SIG-M5 (cell line): ENCODE measurements at places on chromosomes 2 and 18.

GRCh38 chr18:55779691-55780585 lies 191.9 kb upstream of the TCF4 start:
- DNase-seq, result no peak

GRCh38 chr18:23963443-23964165 lies 51.0 kb upstream of the TTC39C start:
- DNase-seq, result no peak

DNA sequence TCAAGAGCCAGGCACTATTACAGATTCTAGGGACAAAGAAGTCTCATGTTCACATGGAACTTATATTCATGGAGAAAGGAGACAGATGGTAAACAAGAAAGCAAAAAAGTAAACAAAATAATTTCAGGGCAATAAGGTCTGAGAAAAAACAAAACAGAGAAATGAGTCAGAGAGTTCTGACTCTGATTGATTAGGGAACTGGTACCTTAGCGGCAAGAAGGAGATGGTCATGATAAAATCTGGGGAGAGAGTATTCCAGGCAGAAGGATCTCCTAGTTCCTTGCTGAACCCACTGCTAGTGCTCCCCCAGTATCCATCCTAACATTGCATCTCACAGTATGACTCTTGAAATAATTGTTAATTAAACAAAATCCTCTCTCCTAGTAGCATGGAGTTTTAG lies 161.8 kb upstream of the KLF7 start:
- no peak for DNase-seq

- no peak for DNase-seq
Observed at GRCh38 chr2:128541448-128541847, 222.8 kb upstream of the HS6ST1 start.

DNA sequence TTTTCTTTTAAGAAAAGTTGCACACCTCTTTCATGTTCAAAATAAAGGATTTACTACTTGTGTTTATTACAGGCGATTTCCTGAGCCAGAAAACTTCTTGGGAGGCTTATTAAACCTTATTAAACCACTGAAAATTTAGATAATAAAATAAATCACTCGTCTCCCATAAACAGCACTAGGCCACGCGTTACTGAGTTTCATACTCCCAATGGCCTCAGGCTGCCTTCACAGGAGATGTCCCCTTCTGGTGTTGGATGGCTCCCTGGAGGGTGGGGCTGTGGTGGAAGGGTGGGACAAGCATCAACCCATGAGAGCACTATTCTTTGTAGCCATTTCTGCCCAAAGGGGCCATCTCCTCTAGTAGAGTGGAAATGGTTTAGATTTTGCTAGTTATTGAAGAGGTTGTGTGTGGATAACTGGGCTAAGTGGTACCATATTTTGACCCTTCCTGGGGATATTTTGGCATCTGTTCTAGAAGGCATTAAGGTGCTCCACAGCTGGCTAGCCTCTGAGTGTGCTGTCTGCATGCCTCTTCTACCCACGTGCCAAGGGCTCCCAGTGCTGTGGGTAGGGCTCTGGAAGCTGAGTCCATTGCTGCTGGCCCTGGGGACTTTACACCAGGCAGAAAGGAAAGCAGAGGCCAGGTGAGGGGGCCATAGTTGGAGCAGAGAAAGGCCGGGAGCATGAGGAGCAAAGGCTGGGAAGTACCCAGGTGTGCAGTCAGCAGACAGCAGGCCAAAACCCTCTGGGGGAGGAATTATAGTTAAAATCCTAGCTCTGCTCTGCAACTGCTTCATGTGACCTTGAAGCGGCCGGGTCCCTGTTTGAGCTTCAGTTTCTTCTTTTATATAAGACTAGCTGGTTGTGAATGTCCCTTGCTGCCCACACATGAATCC lies 121.7 kb upstream of the SMAD2 start:
- no peak for DNase-seq

- no peak for DNase-seq
Observed at GRCh38 chr2:238370823-238371372, 50.6 kb downstream of the TRAF3IP1 start.

DNA sequence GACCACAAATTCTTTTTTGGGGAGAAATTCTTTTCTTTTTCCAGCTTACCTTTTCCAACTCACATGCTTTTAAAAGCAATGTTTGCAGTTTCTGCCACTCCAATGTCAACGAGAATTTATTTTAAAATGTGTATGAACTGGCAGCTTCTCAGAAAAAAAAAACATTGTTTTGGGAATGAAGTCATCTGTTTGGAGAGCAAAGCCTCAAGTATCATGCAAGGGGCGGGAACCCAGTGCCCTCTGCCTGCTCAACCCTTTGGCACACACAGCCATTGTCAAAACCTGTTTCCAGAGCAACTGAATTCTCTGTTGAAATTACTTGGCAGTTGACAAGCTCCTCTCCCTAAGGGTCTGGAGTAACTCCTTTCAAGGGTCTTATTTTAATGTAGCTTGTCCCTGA lies 128.5 kb downstream of the QPCT start:
- DNase-seq, result no peak

- DNase-seq, result no peak
Observed at GRCh38 chr2:178298785-178299212, 104.5 kb downstream of the OSBPL6 start.

DNA sequence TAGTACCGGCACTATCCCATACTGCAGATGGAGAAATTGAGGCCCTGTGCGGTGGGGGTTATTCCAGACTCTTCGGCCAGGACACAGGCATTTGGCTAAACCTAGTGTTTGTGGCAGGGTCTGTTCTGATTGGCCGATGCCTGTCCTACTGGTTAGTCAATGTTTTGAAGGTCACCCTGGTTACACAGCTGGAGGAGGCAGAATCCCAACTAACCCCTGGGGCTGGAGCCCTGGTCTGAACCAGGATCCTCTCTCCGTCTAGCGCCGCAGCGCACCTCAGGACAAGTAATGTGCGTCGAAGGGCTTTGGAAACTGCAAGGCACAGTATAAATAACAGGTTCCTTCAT lies 19.4 kb downstream of the TEX44 start:
- no peak for DNase-seq

DNA sequence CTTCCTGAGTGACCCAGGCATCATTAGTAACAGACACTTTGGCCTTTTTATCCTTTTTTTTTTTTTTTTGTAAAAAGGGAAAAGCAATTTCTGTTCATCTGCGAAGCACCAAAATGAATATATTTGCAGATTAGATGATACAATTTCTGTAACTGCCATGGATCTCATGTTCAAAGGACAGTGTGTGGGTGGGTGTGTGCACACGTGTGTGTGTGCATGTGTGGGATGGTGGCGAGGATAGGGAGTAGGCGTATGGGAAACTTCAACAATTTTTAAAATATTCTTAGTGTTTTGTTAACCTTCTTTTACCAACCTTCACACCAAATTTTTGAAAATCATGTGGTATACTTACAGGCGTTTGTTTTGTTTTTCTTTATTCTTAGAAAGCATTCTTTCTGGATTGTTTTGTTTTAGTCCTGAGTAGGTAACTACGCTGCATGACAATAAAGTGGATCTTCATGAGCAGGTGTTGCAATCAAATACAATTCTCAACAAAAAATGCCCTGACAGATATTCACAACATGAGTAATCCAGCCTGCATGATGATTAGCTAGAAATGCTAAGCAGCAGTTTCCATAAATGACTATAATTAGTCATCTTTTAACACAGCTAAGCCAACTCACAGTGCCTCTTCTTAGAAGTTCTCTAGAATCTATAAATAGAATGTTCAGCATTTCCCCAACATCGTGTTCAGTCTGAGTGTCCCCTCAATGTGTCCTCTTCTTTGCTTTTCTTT lies 53.5 kb upstream of the RMDN2 start:
- DNase-seq, result peak; percentile 66

DNA sequence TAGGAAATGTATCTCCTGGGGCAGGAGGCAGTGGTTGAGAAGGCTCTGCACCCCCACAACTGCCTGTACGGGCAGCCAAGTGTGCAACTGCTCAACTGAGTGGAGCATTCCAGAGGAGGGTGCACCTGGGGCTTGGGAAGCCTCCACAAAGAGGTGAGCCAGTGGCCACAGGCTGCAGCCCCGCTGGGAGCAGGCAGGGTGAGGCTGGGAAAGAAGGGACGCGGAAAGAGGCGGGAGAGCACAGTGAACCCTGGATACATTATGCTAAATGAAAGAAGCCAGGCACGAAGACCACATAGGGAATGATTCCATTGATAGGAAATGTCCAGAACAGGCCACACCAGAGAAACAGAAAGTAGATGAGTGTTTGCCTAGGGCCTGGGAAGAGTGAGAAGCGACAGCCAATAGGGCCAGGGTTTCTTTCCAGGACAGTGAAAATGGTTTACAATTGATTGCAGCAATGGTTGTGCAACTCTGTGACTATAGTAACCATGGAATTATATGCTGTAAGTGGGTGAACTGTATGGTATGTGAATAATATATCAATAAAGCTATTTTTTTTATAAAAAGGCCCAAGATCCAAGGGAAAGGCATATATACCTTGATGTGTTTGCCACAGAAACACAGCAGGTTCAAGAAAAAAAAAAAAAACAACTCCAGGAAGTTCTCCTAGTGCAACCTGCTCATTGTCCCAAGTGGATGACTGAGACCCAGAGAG lies 82.4 kb downstream of the DDX1 start:
- DNase-seq, result no peak

GRCh38 chr2:45836316-45836715 lies 184.8 kb downstream of the PRKCE start:
- DNase-seq, result no peak

GRCh38 chr18:44681076-44681970 lies 635 bp downstream of the SETBP1 start:
- no peak for DNase-seq

DNA sequence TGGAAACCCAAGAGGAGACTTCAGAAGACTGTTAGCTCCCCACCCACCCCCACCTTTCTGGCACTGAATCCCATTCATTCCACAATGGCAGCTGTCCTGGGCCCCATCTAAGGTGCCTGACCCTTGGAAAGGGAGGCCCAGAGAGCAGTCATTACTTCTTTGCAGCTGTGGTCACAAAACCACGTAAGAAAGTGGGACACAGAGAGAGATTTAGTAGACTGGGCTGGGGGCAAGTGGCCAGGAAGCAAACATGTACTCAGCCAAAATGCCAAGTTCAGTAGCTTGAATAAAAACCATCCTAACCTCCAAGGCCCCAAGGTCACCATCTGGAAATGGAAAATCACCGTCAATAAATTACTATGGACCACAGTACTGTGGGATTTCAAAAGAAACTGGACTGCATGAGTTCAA lies 381.4 kb downstream of the TNS1 start:
- DNase-seq, result no peak

- DNase-seq, result no peak
Observed at GRCh38 chr18:31577195-31577594, 14.5 kb upstream of the TTR start.

- no peak for DNase-seq
Observed at GRCh38 chr18:13163167-13163927, 55.2 kb upstream of the LDLRAD4 start.

DNA sequence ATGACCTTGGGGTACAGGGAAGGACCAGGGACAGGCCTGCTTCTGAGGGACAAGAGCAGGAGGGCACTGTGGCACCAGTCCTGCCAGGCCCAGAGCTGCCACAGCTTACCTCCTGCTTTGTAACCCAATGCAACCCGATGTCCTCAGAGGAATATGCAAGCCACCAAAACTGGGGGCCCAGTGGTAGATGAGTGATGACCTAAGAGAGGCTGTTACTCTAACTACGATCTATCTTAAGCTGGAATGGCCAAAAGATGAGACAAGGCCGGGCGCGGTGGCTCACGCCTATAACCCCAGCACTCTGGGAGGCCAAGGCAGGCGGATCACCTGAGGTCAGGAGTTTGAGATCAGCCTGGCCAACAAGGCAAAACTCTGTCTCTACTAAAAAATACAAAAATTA lies 12.8 kb downstream of the CYB5A start:
- no peak for DNase-seq

DNA sequence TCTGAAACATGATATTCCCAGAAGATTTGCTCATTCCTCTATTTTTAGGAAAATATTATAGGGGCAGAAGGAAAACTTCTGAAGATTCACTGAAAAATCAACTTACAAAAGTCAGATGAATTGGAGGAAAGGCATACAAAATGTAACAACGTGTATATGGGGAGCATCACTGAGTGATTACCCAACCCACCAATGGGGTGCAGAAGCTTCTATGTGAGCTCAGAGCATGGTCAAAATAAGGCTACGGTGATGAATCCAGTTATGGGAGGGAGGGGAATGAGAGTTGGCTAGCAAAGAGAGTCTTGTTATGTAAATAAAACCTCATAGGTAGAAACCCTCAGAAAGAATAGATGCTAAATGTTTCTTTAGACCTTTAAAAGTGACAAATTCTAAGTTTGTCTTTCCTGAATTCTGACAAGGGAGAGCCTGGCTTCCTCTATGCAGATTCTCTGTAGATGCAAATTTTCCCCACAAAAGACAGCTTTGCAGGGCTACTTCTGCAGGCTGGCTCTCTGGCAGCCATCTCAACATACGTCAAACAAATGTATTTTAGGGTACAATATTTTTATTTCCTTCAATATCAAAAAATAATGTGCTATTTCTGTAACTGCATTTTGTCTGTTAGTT lies 171.4 kb upstream of the NDUFV2 start:
- no peak for DNase-seq

GRCh38 chr18:70279470-70279869 lies 9.4 kb upstream of the SOCS6 start:
- no peak for DNase-seq

- peak; percentile 15 for DNase-seq
Observed at GRCh38 chr18:13585379-13586153, 140.8 kb downstream of the FAM210A start.

DNA sequence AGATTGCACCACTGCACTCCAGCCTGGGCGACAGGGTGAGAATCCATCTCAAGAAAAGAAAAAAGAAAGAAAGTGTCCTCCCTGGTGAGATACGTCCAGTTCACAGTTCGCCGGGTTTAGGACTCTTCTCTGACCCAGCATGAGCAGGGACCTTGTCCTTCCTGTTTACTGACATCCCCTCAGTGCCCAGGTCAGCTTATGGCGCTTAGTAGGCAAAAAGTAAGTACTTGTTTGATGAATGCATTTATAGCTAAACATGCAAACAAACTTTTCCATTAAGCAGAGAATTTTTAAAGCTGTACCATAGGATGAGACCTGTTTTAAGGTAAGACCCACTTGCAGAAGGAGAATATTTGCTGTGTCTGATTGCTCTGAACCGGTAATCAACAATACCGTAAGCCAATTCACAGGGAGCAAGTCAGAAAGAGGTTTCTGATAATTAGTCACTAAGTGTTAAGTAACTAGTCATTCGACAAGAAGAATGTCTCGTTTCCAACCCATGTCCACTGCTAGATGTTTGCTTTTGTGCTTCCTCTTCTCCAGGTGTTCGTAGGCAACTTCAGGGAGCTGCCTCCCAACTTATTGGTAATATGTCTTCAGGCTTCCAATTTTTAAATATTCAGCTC lies 40.0 kb downstream of the MOGAT1 start:
- DNase-seq, result no peak

GRCh38 chr18:59593291-59593717 lies 103.9 kb downstream of the CCBE1 start:
- DNase-seq, result no peak

GRCh38 chr18:79578396-79579260 lies 101.0 kb upstream of the CTDP1 start:
- no peak for DNase-seq

GRCh38 chr2:226483745-226484619 lies 315.6 kb downstream of the IRS1 start:
- no peak for DNase-seq
